ENCODE measurements at places on chromosomes 6 and 20.

DNA sequence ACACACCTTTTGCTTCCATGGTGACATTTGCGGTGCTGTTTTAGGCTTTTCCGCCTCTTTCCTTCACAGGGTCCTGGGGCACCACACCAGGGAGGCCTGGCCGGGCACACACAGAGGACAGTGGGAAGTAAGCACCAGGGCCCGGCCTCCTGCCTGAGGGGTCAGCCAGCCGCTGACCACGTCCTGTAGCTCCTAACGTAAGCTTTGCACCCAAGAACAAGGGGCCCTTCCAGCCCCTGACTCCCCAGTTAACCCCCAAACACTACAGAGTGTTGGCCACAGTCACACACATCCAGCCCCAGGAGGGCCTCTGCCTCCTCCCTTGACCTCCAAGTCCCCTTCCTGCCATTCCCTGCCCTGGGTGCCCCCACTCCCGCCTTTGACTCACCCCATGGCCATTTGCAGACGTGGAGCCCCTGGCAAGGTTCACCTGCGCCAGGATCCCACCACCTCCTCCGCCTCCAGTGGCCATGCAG, 54.7 kb downstream of the YTHDF1 start:
- DNase-seq, result no peak

DNA sequence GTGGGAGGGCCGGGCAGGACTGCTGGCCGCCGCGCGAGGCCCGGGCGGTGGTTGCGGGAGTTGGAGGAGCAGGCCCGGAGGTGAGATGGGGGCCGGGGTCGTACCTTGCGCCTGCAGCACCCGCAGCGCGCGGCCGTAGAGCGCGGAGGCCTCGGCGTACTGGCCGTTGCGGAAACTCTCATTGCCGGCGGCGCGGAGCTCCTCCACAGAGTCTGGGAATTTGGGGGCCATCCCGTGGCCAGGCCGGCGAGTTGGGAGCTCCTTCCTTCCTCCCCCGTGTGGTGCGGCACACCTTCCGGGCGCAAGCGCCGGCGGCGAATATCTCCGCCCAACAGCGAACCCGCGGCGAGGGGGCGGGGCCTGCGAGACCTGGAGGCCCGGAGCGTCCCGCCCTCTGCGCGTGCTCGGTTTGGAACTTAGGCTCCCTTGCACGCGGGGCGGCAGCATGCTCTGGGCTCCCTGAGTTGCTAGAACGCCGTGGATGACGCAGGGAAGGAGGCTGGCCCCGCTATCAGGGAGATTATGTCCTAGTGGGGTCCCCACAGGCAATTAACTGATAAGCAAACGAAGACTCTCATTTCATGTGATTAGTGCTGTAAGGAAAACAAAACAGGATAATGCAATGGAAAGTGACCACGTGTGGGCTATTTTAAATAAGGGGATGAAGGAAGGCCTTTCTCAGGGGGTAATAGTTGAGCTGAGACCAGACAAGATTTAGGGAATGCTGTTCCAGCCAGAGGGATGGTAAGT, at the start of gene TOMM34:
TOMM34 (minus strand) TSS at position 295 of the 750 bp plus-strand sequence; CDS start at position 231, 64 bp downstream.
- DNase-seq, result peak; percentile 89

DNA sequence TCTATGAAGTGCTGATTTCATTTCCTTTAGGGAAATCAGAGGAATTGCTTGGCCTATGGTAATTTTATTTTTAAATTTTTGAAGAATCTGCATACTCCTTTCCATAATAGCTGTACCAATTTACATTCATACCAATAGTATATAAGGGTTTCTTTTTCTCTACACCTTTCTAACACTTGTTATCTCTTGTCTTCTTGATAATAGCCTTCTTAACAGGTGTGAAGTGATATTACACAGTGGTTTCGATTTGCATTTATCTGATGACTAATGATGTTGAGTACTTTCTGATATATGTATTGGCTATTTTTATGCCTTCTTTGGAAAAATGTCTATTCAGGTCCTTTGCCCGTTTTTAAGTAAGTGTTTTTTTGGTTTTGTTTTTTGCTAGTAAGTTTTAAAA, 40.8 kb downstream of the SMAP1 start:
- no peak for DNase-seq

- no peak for DNase-seq
These were observed 41.7 kb downstream of the ISM1 start for GRCh38 chr20:13262671-13263360.

DNA sequence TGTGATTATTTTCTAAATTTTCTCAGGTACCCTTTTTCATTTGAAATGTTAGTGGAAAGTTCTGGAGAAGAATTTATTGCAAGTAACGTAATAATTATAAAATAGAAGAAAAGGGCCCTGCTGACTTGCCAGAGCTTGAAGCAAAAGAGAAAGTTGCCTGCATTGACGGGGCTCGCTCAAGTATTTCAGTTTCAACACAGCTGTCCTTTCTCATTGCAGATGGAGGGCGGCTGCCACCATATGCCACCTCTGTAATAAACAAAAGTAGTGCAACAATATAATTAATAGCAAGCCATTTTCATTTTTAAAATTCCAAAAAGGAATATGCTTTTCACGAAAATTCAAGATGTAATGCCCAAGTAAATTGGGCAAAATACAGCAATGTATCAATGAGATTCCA, 246.2 kb downstream of the PACRG start:
- no peak for DNase-seq

- DNase-seq, result no peak
These were observed 185.6 kb downstream of the BMP7 start for GRCh38 chr20:57080796-57081195.

DNA sequence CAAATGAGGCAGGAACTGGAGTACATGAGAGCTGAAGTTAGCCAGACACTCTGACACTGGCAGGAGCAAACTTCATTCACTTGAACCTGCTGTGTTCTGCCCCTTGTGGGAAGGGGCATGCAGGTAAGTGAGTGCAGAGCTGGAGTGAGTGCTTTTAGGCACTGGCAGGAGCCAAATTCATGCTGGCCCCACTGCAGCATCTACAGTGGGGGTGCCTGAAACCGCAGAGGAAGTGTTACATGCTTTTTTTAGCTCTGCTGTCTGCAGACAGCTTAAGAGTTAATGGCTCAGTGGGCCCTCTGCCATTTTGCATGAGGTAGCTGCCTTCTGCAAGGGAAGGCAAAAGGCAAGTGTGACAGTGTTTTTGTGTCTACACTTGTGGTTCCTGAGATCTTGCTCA, 167.9 kb upstream of the SYNCRIP start:
- DNase-seq, result no peak

DNA sequence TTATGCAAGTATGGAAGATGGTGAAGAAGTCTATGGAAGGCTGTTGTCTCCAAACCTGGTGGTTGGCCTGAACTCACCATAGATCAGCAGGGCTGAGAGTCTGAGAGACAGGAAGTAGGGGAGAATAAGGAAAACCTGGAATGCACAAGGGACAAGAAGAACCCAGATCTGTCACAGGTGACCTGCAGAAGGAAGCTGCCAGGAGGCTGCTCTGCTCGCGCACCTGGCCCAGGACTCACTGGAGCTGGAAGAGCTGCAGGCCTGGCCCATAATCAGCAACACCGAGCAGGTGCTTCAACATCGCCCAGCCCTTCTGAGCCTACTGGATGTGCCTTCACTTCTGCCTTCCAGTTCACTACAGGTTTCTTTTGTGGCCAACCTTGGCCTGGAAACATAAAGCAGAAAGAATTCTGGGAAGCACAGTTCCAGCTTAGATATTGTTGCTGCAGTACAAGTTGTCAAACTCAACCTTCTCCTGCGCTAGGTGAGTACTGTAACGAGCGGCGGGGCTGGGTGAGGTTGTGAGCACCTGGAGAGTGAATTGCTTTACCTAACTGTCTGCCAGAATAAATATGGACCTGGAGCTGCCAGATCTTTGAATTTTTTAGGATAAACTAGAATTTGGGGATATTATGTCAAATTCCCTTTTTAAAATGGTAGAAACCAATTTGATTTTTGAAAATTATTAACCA, 82.4 kb downstream of the CDH26 start:
- no peak for DNase-seq

DNA sequence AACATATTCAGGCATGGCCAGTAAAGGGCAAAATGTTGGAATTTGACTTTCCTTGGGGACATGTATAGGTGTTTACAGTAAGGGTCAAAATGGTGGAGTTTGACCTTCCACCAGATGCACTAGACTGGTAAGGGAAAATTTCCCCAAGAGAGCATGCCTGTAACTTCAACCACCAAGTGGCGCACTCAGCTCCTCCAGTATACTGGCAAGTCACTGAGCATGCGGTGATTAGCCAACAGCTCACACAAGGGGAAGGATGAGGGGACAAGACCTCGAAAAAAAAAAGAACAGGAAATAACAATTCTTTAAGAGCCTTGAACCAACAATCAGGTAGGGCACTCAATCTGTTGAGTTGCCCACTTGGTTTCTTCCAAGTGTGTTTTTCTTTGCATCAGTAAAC, 140.9 kb downstream of the EYS start:
- DNase-seq, result no peak

- DNase-seq, result no peak
These were observed 10.1 kb upstream of the AKAP12 start for GRCh38 chr6:151229401-151230276.

- no peak for DNase-seq
These were observed 1.9 kb downstream of the NOL7 start for GRCh38 chr6:13617066-13617465.

DNA sequence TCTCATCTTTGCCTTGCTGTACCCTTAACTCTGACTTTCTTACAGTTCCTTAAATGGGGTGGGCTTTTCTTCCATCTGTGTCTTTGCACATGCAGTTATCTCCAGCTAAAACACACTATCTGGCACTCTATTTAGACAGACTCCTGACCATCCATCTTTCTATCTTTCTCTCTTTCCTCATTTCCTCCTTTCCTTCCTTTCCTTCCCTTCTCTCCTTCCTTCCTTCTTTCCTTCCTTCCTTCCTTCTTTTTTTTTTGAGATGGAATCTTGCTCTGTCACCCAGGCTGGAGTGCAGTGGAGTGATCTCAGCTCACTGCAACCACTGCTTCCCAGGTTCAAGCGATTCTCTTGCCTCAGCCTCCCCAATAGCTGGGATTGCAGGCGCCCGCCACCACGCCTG, 8.2 kb downstream of the NOTCH4 start:
- DNase-seq, result no peak

GRCh38 chr6:50820869-50821264, 2.2 kb downstream of the TFAP2B start:
- no peak for DNase-seq

DNA sequence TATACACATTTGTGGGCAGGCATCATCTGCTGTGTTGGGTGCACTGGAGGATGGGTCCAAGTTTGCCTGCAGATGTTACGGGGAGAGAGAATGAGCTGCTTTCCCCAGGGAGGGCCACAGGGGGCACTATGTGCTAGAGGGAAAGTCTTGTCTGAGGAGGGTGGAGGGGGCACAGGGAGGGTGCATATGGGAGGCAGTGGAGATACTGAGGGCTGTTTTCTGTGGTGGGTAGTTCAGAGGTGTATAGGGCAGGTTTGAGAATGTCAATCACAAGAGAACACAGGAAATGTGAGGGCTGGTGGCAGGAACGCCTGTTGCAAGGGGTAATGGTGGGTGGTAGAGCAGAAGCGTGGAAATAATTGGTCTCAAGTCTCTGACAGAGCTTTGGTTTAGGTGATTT, 7.7 kb upstream of the PTPRA start:
- no peak for DNase-seq

DNA sequence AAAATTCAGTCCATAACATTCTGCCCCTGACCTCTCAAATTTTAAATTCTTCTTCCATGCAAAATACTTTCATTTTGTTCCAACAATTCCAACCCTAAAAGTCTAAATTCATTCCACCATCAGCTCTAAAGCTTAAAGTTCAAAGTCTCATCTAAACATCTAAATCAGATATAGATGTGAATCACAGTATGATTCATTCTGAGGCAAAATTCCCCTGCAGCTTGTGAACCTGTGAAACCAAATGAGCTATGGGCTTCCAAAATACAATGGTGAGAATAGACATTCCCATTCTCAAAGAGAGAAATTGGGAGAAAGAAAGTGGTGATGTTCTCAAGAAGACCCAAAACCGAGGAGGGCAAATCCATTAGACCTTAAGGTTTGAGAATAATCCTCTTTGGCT, 309.8 kb downstream of the HIVEP2 start:
- no peak for DNase-seq

- no peak for DNase-seq
These were observed 2.3 kb upstream of the SERPINB6 start for GRCh38 chr6:2973676-2974075.

DNA sequence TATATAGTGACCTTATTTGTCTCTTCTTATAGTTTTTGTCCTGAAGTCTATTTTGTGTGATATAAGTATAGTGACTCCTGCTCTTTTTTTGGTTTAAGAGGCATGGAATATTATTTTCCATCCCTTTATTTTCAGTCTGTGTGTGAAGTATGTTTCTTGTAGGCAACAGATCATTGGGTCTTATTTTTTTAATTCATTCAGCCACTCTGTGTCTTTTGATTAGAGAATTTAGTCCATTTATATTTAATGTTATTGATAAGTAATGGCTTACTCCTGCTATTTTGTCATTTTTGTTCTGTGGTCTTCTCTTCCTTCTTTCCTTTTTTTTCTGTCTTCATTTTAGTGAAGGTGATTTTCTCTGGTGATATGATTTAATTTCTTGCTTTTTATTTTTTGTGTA, 51.4 kb upstream of the TOP1 start:
- no peak for DNase-seq

DNA sequence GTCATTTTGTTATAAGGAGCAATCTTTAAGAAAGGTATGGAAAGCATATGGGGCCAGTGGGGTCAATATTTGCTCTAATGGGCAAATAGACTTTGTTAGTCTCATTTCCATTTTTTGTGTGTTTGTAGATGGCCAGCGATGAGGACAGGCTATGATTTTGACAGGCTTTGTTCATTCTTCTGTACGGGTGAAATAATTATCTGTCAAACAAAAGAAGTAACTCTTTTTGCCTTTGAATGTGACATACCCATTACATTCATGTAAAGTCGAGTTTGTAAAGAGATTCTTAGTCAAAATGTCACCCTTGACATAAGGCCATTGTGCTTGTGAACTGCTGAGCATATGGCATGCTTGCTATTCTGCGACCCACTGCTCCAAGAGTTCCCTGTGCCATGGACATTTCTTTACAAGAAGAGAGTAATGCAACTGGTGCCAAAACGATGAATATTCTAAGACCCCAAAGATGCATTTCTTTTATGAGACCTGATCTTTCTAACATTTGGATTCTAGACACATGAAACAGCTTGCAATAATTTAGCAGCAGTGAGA, 38.2 kb upstream of the JAG1 start:
- DNase-seq, result no peak
